ENCODE measurements at places on chromosomes 4 and X. TPM values are rescaled to one million over a fixed set of nuclear protein-coding genes. Genes with fewer than 3 reads are reported as not detected.

Gene TBC1D25
- total RNA-seq: 6.2 TPM

Gene UGT2B17
- not detected for total RNA-seq

Gene CDKL5
- 6.4 TPM for total RNA-seq

Gene NUDT6
- total RNA-seq: 4.2 TPM

Gene HS3ST1
- total RNA-seq: 2.8 TPM

Gene AFM
- not detected for total RNA-seq

Gene BEX1
- total RNA-seq: 0.33 TPM

Gene KLHL5
- total RNA-seq: 136 TPM

Gene FGF2
- total RNA-seq: 7.9 TPM

Gene GAGE1
- not detected for total RNA-seq

Gene NUP62CL
- total RNA-seq: 0.11 TPM

Gene OCRL
- total RNA-seq: 13.8 TPM

Gene ARHGAP4
- total RNA-seq: 3.7 TPM

Gene SOX3
- not detected for total RNA-seq

Gene RHOXF2B
- total RNA-seq: not detected

Gene CCDC110
- 0.43 TPM for total RNA-seq

Gene GAGE12F
- not detected for total RNA-seq

Gene PITX2
- total RNA-seq: 0.09 TPM

Gene TGIF2LX
- not detected for total RNA-seq

Gene SH2D1A
- total RNA-seq: not detected

Gene LINC00632
- total RNA-seq: 0.09 TPM

Gene HSFX1
- 0.69 TPM for total RNA-seq

Gene ACOX3
- 21.0 TPM for total RNA-seq

Gene MAOB
- 0.09 TPM for total RNA-seq

Gene GNRHR
- total RNA-seq: not detected

Gene AMER1
- total RNA-seq: 1.1 TPM

Gene SPACA5
- total RNA-seq: not detected

Gene POF1B
- total RNA-seq: 0.87 TPM

Gene GIMD1
- not detected for total RNA-seq

Gene GLRB
- total RNA-seq: 19.3 TPM

Gene DCHS2
- total RNA-seq: 0.26 TPM

Gene FAM156B
- 4.6 TPM for total RNA-seq

Gene RBMX
- total RNA-seq: 128 TPM

Gene MAGEA10
- total RNA-seq: not detected

Gene EPGN
- not detected for total RNA-seq

Gene F8A2
- not detected for total RNA-seq

Gene GABRG1
- not detected for total RNA-seq

Gene SSX2
- not detected for total RNA-seq

Gene EMCN
- total RNA-seq: 82.2 TPM

Gene TCEAL1
- total RNA-seq: 26.8 TPM

Gene CHRNA9
- total RNA-seq: not detected

Gene BANK1
- total RNA-seq: not detected

Gene SCFD2
- 8.0 TPM for total RNA-seq

Gene BTC
- total RNA-seq: not detected

Gene GRIA2
- total RNA-seq: not detected

Gene CT83
- not detected for total RNA-seq

Gene RAB41
- total RNA-seq: not detected

Gene LIMCH1
- 29.8 TPM for total RNA-seq

Gene ZMAT1
- 0.76 TPM for total RNA-seq

Gene CLDN2
- total RNA-seq: not detected

Gene DCAF16
- 21.7 TPM for total RNA-seq

Gene INTU
- 2.8 TPM for total RNA-seq

Gene ABLIM2
- 1.5 TPM for total RNA-seq

Gene SPANXA2
- not detected for total RNA-seq

Gene IL3RA
- total RNA-seq: 9.0 TPM

Measured in dermis lymphatic vessel endothelial cell (primary cell).